ENCODE measurements at places on chromosomes 13 and 19.

GRCh38 chr13:24284889-24285565, 24.4 kb upstream of the C1QTNF9 start:
- DNase-seq: no peak

GRCh38 chr19:4376028-4376670, 24.2 kb downstream of the SH3GL1 start:
- no peak for DNase-seq

GRCh38 chr13:42762251-42762650, 19.1 kb upstream of the FAM216B start:
- DNase-seq: no peak

- no peak for DNase-seq
Measured at GRCh38 chr19:51691584-51692428, 1.3 kb upstream of the SPACA6 start.

DNA sequence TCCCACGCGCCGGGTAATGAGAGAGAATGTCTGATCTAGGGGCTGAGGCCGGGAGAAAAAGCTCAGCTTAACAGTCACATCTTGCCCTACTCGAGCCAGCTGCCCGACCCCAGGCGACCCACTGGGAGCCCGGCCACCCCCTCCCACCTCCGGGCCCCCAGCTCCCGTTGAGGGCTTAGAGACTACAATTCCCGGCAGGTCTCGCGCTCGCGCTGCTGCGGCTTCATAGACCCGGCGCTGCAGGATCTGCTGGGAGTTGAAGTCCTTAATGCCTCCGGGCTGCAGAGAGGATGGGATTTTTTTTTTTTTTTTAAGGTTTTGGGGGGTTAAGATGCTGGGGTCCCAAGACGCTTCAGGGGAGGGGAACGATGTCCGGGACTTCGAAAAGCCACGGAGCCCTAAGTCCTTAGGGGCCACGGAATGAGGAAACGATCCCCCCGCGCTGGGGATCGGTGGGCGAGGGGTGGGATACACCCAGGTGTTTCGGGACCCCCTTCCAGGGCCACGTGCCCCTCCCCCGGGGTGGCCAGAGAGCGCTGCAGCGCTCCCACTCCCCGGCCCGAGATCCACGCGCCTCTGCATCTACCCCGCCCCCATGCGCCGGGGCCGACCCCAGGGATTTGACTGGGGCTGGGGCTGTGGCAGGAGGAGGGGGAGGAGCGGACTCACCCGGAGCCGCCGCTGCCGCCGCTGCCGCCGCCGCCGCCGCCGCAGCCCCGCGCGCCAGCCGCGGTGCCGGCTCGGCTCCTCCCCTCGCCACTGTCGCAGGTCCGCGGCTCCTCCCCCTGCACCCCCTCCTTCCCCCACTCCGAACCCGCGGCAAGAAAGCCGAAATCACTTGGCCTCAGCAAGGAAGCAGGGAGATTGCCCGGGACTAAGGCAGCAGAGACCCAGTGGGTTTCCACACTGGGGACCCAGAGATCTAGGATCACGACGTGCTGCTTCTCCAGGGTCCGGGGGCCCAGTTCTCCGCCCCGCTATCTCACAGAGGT, at the start of gene SYT3:
Gene SYT3, minus strand, starts transcription at position 761 of the 992 bp plus-strand sequence. CDS start 2,470 bp downstream, outside the sequence.
- no peak for DNase-seq

GRCh38 chr19:31100981-31101380, 248.3 kb downstream of the TSHZ3 start:
- DNase-seq: no peak

- peak; percentile 38 for DNase-seq
Measured at GRCh38 chr19:35211545-35212230, 16.9 kb downstream of the FAM187B start.

GRCh38 chr13:79456656-79457365, 24.1 kb upstream of the NDFIP2 start:
- DNase-seq: no peak

DNA sequence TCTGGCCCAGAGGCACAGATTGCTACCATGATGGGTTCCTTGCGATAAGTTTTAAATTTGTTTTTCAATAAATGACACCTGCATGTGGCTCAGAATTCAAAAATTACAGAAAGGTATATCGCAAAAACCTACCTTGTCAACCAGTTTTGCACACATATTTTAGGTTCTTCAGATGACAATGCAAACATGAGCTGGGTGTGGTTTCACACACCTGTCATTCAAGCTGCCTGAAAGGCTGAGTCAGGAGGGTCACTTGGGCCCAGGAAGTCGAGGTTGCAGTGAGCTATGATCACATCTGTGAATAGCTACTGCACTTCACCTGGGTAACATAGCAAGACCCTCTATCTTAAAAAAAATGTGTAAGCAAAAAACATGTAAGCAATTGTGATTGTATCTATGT, 56.1 kb downstream of the DNM2 start:
- no peak for DNase-seq

- DNase-seq: no peak
Measured at GRCh38 chr19:5150902-5151741, 182.2 kb downstream of the KDM4B start.

DNA sequence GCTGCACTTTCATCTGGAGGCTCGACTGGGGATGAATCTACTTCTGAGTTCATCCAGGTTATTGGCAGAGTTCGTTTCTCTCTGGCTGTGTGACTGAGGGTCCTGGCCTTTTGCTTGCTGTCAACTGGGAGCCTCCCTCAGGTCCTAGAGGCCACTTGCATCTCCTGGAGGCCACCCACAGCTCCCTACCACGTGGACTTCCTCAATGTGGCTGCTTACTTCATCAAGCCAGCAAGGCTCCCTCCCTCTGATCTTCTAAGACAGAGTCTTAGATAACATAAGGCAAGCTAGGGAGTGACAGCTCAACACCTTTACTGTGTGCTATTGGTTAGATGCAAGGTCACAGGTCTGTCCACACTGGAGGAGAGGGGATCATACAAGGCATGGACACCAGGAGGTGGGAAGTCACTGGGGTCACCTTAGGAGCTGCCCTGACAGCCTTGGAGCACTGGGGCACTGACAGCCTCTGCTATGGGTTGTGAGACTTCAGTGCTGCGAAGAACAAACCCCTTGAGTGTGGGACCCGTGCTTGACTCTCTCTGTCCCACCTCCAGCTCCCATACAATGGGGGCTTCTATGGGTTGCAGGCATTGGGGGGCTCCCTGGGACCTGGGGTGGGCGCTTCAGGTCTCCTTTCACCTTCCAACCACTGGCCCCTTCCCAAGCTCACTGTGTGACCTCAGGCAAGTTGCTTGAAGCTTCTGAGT, 5.3 kb downstream of the FAM187B start:
- DNase-seq: no peak

- no peak for DNase-seq
Measured at GRCh38 chr13:99335603-99336002, 28.4 kb upstream of the GPR183 start.

GRCh38 chr19:29411113-29411581, 114.6 kb upstream of the VSTM2B start:
- DNase-seq: no peak

DNA sequence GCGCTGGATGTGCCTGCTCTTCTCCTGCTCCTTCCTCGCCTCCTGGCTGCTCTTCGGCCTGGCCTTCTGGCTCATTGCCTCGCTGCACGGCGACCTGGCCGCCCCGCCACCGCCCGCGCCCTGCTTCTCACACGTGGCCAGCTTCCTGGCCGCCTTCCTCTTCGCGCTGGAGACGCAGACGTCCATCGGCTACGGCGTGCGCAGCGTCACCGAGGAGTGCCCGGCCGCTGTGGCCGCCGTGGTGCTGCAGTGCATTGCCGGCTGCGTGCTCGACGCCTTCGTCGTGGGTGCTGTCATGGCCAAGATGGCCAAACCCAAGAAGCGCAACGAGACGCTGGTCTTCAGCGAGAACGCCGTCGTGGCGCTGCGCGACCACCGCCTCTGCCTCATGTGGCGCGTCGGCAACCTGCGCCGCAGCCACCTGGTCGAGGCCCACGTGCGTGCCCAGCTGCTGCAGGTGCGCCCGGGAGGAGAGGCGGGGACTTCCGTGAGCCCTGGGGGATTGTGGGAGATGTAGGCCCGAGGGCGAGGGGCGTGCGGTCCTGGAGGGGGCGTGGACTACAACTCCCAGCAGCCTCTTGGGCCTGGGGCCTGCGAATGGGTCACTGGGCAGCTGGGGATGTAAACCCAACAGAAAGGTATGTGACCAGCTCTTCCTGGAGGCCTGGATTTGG, 6.7 kb downstream of the KCNJ14 start:
- DNase-seq: no peak

GRCh38 chr13:30341815-30342570, 34.6 kb upstream of the KATNAL1 start:
- no peak for DNase-seq

DNA sequence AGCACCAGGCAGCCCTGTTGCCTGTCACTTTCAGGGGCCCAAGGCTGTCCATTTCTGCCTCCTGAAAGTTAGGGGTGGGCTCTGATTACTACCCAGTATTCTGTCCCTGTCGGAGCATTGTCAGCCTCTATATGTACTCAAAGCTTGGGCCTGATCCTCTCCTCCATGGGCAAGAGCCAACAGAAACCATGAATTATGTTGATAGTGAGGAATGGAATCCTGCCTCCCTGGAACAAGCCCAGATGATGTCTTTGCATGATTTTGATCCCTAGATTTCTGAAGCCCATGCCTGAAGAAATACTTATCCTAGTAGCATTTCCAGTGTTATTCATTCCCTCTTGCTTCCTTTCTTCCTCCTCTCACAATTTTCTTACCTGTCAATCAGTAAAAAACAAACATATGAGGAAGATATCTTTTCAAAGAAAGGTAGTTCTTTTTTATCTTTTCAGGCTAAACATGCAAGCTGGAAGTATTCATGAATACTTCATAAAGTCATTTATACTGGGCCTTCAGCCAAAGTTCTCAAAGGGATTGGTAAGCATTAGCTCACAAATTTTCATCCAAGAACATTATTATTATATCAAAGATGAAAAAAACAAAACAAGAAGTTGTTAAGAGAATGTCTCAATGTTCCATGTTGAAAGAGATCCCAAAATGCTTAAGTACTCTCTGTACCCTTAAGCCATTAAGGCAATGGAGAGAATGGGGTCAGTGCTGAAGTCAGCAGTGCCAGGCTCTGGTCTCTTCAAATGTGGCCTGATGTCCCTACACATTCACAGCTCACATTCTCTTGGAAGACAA, 171.7 kb downstream of the NHLRC3 start:
- no peak for DNase-seq

GRCh38 chr19:5337708-5338655, 2.6 kb downstream of the PTPRS start:
- no peak for DNase-seq

GRCh38 chr19:4403005-4403761, 743 bp downstream of the CHAF1A start:
- no peak for DNase-seq

- DNase-seq: no peak
Measured at GRCh38 chr19:40238775-40239174, 12.3 kb upstream of the CCNP start.

GRCh38 chr19:56309511-56310185, 5.0 kb downstream of the ZSCAN5A start:
- DNase-seq: peak; percentile 20
